Forelimb muscle (tissue), 1 donor: ENCODE measurements at places on chromosomes 7 and 10. TPM values are rescaled to one million over a fixed set of nuclear protein-coding genes. Genes with fewer than 3 reads are reported as not detected.

GRCh38 chr10:100890673-100891317 is 22.0 kb upstream of the SLF2 start:
- DNase-seq = no peak

Gene GPER1
- polyA plus RNA-seq = 14.4 TPM

- no peak for DNase-seq
Measured at GRCh38 chr10:96441322-96441885, 72.3 kb downstream of the TLL2 start.

GRCh38 chr7:71145906-71146901 is 14.3 kb downstream of the GALNT17 start:
- DNase-seq = no peak

Gene PLCE1
- polyA plus RNA-seq = 47.9 TPM

GRCh38 chr7:121446526-121446925 is 50.4 kb upstream of the FAM3C start:
- DNase-seq = no peak
